ENCODE measurements at places on chromosomes 13 and 19. TPM values are rescaled to one million over a fixed set of nuclear protein-coding genes. Genes with fewer than 3 reads are reported as not detected.
A peak's percentile ranks its signal among the peaks of the same experiment; 100 is the strongest.

The CCDC194 gene
- not detected for total RNA-seq

The LILRB3 gene
- not detected for total RNA-seq

DNA sequence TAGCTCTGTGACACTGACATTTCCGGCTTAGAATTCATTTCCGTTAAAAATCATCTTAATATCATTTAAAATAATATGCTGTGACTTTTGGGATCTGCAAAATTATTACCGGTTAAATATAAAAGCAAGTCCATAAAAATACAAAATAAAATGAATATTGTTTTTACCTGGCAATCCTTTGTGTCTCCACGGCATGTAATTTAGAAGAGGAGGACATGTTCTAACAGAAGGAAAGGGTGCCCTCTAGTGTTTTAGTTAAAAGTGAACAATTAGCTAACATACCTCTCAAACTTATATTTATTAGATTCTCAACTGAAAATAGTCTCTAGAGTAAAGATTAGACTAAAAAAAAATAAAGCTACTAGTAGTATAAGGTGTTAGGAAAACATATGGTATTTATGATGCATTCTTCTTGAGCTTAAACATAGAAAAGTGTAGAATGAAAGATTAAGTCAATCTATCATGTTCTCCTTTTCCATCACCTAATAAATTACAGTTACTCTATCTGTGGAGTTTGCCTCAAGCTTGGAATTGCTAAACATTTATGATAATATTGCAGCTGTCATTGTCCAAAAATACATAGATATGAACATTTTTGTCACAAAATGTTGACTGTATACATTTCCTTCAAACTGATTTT, 676.7 kb upstream of the SPRY2 start:
- peak; percentile 42 for DNase-seq

The CIC gene
- total RNA-seq: 40.7 TPM

GRCh38 chr19:52138278-52138982, 1.3 kb downstream of the ZNF616 start:
- DNase-seq: no peak

DNA sequence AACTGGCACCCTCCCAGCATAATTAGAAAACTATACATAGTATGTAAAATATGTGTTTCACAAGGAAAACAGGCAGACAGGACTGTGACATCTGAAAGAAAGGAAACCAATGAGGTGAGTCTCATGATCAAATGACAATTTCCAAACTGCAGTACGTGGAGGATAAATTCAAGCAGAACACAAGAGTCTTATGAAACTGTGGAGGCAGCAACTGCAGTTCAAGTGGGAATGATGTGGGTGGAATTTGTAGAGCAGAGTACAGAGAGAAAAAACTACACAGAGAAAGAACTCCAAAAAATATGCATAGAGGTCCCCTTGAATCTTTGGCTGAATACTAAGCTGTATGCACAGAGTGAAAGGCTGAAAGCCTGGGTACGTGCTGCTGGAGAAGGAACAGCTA, 9.7 kb downstream of the SIGLEC6 start:
- no peak for DNase-seq

GRCh38 chr13:43094901-43095300, 71.5 kb downstream of the DNAJC15 start:
- no peak for DNase-seq

DNA sequence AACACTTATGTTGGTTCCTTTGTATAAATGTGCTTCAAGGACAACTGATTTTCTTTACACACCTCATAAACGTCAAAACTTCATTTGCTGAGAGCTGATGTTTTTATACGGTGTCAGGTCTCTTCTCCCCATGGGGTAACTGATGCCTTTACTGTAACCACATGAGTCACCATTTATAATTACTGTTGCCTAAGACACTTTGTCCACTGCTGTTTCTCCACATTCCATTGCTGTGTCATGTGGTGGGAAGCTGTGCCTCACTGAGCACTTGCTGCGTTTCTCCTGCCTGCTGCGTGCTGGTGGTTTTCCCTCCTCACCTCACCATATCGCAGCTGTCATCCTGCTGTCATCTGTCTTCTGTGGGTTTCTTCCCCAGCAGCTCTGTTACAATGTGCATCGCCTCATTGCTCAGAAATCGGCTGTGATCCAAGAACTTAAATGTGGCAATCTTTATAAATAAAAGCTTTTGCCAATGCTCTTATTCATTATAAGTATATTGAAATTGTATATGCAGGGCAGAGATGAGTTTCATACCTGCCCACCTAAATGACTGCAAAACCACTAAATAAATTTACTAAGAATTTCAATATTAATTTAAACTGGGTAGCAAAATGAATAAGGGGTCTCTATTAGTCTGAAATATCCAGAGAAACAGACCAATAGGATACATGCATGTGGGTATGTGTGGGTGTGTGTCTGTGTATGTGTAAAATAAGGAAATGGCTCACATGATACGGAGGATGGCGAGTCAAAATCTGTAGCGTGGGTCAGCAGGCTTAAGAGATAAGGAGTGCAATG, 547.0 kb upstream of the SLITRK5 start:
- peak; percentile 97 for DNase-seq

The C19orf73 gene
- total RNA-seq: 0.71 TPM

GRCh38 chr19:29724746-29725145, 9.7 kb upstream of the C19orf12 start:
- DNase-seq: no peak

The ZNF581 gene
- total RNA-seq: 22.1 TPM

The ZNF526 gene
- 15.1 TPM for total RNA-seq

- DNase-seq: no peak
Observed at GRCh38 chr13:99057310-99057975, 79.6 kb upstream of the DOCK9 start.

The DCT gene
- total RNA-seq: not detected

DNA sequence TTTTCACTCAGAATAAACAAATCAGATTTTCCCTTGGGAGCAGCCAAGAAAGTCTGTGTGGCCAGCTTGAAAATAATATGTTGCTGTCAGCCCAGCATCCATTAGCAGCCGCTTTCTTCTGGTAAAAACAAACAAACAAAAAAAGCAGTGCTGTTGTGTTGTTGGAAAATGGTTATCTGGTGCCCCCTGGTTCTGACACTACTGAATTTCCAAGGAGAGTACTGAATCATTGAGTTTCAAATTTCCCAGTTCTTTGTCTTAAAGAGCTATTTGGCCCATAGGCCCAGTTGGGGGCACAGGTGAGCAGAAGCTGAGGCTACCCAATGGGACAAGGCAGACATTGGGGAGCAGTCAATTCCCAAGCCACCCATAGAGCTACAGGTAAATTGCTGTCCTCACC, 995.9 kb downstream of the UQCRFS1 start:
- no peak for DNase-seq

GRCh38 chr13:42477596-42478190, 96.3 kb upstream of the TNFSF11 start:
- DNase-seq: no peak

The NBEA gene
- total RNA-seq: 0.03 TPM

The RUBCNL gene
- not detected for total RNA-seq

GRCh38 chr13:22789027-22789593, 391.7 kb upstream of the SGCG start:
- no peak for DNase-seq

DNA sequence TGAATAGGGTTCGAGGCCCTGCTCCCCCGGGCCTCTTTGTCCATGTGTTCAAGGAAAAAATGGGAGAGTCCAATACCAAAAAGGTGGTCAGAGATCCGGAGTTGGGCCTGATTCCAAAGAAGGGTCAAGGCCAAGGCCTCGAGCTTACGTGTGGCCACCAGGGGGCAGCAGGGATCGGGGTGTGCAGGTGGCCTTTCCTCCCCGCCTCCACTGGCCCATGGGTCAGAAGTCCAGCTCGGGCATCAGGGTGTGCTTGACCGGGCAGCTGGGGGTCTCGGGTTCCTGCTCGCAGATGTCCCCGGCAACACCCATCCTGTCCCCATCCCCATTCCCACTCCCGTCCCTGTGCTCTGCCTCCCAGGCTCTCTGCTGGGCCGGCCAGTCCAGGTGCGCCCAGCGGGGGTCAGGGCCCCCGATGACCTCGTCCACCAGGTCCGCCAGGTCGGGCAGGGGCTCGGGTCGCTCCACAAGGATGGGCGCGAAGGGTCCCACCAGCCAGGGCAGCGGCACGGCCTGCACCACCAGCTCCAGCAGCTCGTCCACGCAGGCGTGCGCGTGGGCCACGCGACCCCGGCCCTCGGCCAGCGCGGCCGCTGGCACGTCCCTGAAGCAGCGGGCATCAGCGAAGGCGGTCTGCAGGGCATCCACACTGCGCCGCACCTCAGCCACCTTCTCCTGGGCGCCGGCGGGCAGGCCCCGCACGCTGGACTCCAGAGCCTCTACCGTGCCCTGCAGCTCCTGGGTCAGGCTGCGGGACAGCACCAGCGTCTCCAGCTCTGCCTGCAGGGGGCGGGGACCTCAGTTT, 5.2 kb upstream of the PLIN4 start:
- DNase-seq: no peak

The KLF1 gene
- total RNA-seq: not detected

GRCh38 chr19:32599736-32600157, 18.8 kb downstream of the PDCD5 start:
- DNase-seq: peak; percentile 28

GRCh38 chr19:11931051-11931450, 6.1 kb downstream of the ZNF700 start:
- no peak for DNase-seq

GRCh38 chr13:103941506-103942140, 875.4 kb upstream of the SLC10A2 start:
- DNase-seq: no peak

The DIRAS1 gene
- 0.11 TPM for total RNA-seq

- no peak for DNase-seq
Observed at GRCh38 chr19:1837625-1838105, 10.6 kb downstream of the REXO1 start.

All from foreskin keratinocyte (primary cell).